ENCODE measurements at places on chromosomes 2 and 18. TPM values are rescaled to one million over a fixed set of nuclear protein-coding genes. Genes with fewer than 3 reads are reported as not detected.

Gene SMYD1
- total RNA-seq = 4.2 TPM

Gene TMEM150A
- total RNA-seq = 22.9 TPM

Gene LIMS4
- total RNA-seq = 7.1 TPM

Gene TUBA3E
- total RNA-seq = not detected
